ENCODE measurements at places on chromosomes 3 and 15.
A peak's percentile ranks its signal among the peaks of the same experiment; 100 is the strongest.

GRCh38 chr3:58398669-58399333 lies 34.8 kb downstream of the PDHB start:
- DNase-seq = no peak

- no peak for DNase-seq
These were observed 38.0 kb upstream of the CBLB start for GRCh38 chr3:105906836-105907235.

GRCh38 chr3:129600348-129600747 lies 6.1 kb downstream of the PLXND1 start:
- DNase-seq = no peak

- DNase-seq = no peak
These were observed 50.0 kb upstream of the TBC1D23 start for GRCh38 chr3:100210772-100211135.

DNA sequence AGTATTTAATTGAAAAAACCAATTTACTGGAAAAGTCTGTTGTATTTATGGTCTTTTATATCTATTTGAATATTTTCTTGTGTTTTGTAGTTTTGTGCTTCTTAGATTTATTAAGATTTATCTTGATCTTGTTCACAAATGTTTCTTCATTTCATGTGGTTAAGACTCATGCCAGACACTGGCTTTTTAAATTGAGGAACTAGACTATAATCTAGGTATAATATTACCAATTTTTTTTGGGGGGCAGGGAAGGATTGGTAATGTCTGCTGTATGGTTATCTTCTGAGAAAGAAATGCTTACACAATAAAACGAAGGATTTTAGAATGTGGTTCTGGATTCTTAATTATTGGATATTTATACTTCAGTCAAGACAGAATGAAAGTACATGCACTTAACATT lies 24.9 kb downstream of the AP4E1 start:
- DNase-seq = no peak

DNA sequence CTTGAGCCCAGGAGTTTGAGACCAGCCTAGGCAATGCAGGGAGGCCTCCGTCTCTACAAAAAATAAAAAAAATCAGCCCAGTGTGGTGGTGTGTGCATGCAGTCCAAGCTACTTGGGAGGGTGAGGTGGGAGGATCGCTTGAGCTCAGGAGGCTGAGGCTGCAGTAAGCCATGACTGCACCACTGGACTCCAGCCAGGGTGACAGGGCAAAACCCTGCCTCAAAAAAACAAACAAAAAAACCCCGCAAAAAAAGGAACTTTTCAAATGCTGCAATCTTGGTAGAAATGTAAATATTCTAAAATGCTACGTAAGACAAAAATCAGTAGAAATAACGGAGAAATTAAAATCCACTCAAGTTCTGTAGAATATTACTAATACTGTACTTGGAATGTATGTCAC lies 108.1 kb upstream of the MELTF start:
- no peak for DNase-seq

GRCh38 chr3:158663832-158664231 lies 8.6 kb downstream of the LXN start:
- no peak for DNase-seq

DNA sequence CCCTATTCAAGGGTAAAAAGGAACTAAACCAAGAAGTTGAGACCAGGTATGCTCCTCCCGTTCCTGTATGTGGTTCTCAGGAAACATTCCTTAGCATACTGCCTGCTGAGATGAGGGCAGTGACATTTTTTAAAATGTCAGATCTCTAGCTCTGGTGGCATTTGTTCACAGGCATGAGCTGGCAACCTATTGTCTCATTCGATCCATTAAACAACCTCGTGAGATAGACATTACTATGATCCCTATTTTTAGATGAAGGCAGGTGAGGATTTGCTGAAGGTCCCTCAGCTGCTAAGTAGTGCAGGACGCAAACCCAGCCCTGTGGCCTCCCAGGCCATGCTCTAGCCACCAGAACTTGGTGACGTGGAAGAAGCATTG lies 74.9 kb downstream of the SIDT1 start:
- no peak for DNase-seq

DNA sequence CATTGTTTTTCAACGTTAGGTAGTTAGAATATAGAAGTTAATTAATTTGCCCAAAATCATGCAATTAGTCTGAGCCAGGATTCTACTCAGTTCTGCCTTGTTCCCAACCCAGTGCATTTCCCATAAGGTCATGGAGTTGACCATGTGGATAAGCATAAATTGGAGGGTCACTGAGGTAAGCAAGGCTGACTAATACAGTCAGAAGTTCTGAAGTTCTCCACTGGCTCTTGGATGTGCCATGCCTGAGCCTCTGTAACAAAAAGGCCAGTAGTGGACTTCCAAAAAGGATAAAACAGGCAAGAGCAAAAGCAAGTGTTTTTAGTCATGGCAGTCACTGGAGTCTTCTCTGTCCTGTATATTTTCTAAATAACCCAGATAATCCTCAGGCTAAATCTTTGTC lies 124.4 kb upstream of the PHLDB2 start:
- no peak for DNase-seq

- DNase-seq = no peak
These were observed 126.7 kb downstream of the MYLK start for GRCh38 chr3:123757281-123757940.

GRCh38 chr15:45714590-45715488 lies 80.0 kb downstream of the SQOR start:
- peak; percentile 28 for DNase-seq

GRCh38 chr3:77919244-77919643 lies 879.3 kb downstream of the ROBO2 start:
- no peak for DNase-seq

- no peak for DNase-seq
These were observed 18.5 kb upstream of the WNT7A start for GRCh38 chr3:13898346-13898745.

- DNase-seq = no peak
These were observed 5.6 kb downstream of the NRROS start for GRCh38 chr3:196645096-196645495.

DNA sequence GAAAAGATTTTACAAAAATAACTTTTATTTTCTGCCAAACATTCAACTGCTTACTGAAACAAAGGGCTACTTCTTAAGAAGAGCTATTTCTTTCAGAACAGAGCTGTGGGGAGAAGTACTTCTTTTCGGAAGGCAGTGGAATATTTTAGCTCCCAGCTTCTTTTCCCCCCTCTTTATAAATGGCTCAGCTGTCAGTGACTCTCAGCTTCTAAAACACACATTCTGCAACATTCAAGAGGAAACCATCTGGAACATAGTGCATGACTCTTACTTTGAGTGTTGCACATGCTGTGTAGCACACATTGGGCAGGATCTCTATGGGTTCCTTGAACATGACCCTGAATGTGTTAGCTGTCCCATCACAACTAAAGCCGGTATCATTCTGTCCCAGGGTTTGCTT lies 7.0 kb upstream of the C15orf40 start:
- no peak for DNase-seq
